ENCODE measurements at places on chromosomes 13 and 19. TPM values are rescaled to one million over a fixed set of nuclear protein-coding genes. Genes with fewer than 3 reads are reported as not detected.

ZNF44 gene
- total RNA-seq = 5.0 TPM

PPP1R12C gene
- total RNA-seq = 22.3 TPM

- DNase-seq = no peak
Observed at GRCh38 chr19:55228015-55228391, 560 bp downstream of the TMEM86B start.

- DNase-seq = no peak
Observed at GRCh38 chr13:39306639-39307589, 268.7 kb downstream of the NHLRC3 start.

- DNase-seq = no peak
Observed at GRCh38 chr19:12667731-12668302, 1.2 kb downstream of the WDR83 start.

- no peak for DNase-seq
Observed at GRCh38 chr19:35784503-35785338, 9.4 kb downstream of the ARHGAP33 start.
